ENCODE measurements at places on chromosomes 7 and 10.

GRCh38 chr7:156703209-156703608 is 62.6 kb downstream of the RNF32 start:
- DNase-seq = no peak

GRCh38 chr10:3774814-3775695 is 10.0 kb downstream of the KLF6 start:
- DNase-seq = peak; percentile 91

- DNase-seq = no peak
Measured at GRCh38 chr7:26306790-26307189, 15.1 kb downstream of the SNX10 start.

GRCh38 chr10:6667679-6668270 is 87.7 kb upstream of the PRKCQ start:
- DNase-seq = peak; percentile 70

DNA sequence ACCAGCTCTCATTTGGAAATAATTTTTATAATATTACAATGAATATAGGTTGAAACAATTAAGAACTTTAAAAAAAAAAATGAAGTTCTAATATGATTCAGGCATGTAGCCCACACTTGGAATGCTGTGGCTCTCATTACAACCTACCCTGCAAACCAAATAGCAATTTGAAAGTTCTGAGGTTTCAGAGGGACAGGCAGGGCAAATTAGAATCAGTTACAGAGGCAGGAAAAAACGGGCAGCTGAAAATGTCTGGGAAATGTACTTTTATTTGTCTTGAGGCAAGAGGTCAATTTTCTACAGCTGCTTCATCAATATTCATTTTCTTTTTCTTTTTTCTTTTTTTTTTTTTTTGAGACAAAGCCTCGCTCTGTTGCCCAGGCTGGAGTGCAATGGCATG is 95.3 kb downstream of the PIP4K2A start:
- no peak for DNase-seq

- peak; percentile 51 for DNase-seq
Measured at GRCh38 chr7:33130184-33130583, 820 bp downstream of the BBS9 start.

DNA sequence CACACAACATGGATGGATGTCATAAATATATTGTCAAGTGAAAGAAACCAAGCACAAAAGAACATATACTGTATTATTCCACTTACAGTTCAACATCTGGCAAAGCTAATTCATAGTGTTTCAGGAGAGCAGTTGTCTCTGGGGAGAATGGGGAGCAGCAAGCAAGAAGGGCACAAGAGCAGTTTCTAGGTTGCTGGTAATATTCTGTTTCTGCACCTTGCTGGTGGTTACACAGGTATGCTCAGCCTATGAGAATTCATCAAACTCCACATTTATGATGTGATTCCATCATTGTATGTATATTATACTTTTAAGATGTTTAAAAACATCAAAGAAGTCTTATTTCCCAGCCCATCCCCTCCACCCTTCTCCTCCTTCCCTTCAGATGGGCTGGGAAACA is 18.1 kb upstream of the PALS2 start:
- no peak for DNase-seq

- DNase-seq = peak; percentile 57
Measured at GRCh38 chr7:157568770-157569584, 232.2 kb downstream of the DNAJB6 start.

DNA sequence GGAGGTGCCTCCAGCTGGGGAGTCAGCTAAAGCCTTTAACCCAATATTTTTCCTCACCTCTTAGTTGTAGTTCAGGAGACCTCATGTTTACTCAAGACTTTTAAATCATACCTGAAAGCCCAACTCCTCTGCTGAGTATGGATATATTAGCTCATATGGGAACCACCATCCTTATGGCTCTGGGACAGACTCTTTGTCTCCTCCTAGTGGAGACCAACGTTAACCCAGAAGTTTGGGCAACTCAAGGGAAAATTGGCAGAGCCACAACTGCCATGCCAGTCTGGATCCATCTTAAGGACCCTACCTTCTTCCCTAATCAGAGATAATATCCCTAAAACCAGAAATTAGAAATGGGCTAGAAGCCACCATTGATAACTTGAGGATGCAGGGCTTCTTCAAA is 80.8 kb downstream of the TMEM106B start:
- peak; percentile 42 for DNase-seq

GRCh38 chr10:132058111-132058745 is 7.5 kb upstream of the JAKMIP3 start:
- no peak for DNase-seq

- DNase-seq = peak; percentile 7
Measured at GRCh38 chr10:82497439-82497838, 622.4 kb downstream of the NRG3 start.

DNA sequence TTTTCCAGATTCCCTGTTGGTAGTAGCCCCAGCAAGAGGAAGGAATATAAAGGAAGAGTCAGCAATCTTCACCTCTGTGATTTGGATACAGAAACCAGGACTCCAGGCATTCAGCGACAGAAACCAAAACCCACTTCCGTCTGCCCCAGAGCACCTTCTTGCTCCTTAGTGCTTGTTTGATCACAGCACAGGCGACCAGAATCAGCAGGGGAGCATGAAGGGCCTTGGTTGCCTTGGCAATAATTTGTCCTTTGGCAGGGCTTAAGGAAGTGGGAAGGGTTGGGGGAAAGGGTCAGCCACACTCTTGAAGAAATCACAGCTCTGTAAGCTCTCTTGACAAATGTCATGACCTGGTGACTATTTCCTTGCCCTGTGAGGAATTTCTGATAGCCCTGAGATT is 379.6 kb downstream of the OTUD1 start:
- no peak for DNase-seq

DNA sequence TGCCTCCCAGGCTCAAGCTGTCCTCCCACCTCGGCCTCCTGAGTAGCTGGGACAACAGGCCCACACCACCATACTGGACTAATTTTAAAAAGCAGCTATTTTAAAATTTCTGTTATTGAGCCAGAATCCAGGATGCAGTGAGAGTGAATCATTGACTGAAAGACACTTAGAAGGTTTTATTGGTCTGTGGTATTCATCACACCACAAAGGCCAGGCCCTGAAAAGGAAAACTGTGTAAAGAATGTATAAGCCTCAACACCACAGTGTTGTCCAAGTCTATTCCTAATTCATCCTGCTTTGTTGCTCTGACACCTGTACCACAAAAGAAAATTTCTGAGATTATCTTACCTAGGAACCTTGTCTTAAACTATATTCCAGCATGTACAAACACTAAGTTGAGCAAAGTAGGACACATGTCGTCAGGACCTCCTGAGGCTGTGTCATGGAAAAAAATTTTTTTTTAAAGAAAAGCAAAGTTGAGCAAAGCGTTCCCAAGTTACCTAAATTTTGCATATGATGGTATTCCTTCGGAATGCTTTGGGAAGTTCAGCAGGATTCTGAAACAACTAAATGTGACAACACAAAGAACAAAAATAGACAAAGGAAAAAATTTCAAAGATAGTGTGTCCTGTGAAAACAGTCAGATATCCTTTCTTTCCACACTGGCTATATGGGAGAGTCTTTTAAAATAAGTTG is 129.6 kb upstream of the MKLN1 start:
- DNase-seq = peak; percentile 52
